ENCODE measurements at places on chromosomes 13 and 19.

DNA sequence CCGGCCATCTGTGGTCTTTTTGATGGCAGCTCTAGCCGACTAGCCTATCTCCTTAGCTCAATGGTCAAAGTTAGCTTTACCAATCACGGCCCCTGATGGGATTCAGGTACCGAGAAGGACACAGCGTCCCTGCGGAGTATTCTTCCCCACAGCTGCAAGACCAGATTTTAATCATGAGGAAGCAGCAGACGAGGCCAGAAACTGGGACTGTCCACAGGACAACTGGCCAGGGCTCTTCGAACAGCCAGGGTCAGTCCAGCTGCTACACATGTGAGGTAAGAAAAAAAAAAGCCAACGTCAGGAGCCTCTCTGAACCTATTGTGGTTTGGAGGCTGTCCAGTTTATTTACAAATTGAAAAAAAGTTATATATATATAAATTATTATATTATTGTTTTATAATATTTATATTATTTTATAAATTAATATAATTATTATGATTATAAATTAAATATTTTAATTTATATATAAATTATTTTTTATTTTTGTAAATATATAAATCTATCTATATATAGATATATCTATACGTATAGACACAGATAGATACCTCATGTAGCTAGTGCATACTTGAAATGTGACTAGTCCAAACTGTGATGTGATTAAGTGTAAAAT is 10.8 kb downstream of the RINL start:
- DNase-seq: no peak

GRCh38 chr19:1111641-1112267 is 8.0 kb downstream of the GPX4 start:
- no peak for DNase-seq

DNA sequence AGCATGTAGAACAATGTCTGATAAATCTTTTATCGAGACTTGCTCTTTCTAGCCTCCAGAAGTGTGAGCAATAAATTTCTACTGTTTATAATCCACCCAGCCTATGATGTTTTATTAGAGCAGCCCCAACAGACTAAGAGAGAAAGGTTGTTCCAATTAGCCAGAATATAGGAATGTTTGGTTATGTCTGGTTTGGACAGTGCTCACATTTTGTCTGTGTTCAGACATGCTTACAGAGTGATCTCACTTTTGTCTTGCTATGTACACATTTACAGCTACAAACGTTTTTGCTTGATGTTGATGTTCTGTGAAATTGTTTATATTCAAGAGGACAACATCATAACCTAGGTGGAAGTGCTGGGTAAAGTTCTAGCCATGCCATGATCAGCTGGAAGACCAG is 18.0 kb upstream of the EVI5L start:
- DNase-seq: no peak

- DNase-seq: no peak
These were observed 21.3 kb upstream of the SLC1A5 start for GRCh38 chr19:46809534-46810272.

GRCh38 chr13:110444226-110444653 is 117.3 kb downstream of the RAB20 start:
- DNase-seq: no peak

DNA sequence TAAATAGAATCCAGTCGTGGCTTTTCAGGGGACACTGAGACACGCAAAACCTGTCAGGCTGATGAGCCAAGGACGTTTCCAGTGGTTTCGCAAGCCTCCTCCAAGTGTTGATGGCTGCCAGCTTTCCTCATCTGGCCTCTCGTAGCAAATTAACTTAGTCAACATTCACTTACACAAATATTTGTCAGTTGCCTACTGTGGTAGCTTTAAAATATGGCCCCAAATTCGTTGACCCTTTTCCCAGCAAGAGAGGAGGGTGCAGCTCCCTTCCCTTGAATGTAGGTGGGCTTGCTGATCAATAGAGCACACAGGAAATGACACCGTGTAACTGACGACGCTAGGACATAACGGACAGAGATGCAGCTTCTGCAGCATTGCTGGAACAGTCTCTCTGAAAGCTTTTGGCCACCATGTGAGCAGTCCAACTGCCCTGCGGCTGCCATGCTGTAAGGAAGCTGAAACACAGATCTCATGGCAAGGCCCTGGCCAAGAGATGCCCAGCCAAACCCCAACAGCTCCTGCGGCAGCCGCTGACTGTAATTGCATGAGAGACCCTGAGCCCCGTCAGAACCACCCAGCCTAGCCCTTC is 5.5 kb upstream of the RANBP3 start:
- no peak for DNase-seq

DNA sequence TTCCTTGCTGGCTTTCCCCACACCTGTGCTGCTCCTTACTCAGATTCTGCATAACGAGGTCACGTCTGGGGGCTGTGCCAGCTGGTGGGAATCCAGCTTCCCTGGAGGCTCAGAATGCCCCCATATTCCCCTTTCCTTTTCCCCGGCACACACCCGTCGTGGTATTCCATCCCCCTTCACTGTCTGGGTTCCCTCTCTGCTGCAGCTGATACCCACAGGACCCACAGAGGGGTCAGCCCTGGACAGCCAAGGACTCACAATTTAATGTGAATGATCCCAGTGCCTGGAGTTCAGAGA is 4.2 kb upstream of the MYH14 start:
- peak; percentile 10 for DNase-seq

GRCh38 chr13:80217614-80218456 is 123.1 kb downstream of the SPRY2 start:
- DNase-seq: no peak

GRCh38 chr19:52648336-52649016 is 10.3 kb upstream of the ZNF83 start:
- DNase-seq: no peak

DNA sequence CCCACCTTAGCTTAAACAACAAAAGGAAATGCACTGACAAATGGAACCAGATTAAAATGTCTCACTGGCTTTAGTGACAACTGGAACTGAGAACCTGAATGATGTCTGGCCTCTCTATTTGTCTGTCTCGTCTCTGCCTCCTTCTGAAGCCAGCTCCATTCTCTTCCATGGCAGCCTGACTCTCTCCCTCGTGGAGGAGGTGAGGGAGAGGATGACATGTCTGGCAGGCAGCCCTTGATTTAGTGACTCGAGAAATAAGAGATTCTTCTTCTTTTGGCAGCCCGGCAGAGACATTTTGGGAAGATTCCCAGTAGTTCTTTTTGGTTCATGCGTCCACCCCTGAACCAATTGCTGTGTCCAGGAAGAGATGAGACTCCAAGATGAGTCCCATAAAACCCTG is 131.7 kb downstream of the KLF5 start:
- no peak for DNase-seq

DNA sequence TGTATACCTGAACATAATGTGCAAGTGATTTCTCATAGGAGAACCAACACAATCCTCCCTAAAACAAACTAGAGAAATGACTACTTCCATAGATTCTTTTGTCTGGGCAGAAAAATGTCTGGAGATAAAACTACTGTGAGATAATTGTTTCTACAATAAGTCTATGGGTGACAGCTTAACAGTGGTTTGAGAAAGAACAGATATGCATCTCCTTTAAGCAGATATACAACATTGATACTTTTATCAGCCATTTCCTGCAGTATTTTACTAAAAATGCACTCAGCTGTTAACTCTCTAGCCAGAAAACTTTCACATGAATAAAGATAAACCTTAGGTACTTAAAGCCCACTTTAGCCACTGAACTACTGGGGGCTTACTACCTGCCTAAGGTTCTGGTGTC is 1132.4 kb downstream of the EFNB2 start:
- DNase-seq: no peak

DNA sequence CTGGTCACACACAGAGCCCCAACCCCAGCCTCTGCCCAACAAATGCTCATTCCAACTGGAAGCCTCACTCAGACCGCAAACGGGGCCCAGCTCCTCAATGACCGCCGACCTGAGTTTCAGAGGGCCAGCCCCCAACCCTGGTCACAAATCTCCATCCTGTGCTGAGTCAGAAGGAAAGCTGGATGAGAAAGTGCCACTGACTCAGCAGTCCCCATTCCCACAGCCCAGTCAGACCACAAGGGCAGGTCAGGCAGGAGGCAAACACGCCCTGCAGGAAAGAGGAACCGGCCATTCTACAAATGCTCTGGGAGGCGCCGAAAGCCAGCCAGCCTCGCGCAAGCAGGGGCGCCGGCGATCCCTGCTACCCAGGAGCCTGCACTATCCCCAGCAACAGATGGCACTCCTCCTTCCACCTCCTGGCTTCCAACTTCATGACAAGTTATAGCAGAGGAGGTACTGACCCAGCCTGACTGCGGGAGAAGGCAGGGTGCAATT is 14.1 kb upstream of the PRKD2 start:
- DNase-seq: no peak

Data from heart right ventricle (tissue), 16 donors.